ENCODE measurements at places on chromosomes 1 and 21.

DNA sequence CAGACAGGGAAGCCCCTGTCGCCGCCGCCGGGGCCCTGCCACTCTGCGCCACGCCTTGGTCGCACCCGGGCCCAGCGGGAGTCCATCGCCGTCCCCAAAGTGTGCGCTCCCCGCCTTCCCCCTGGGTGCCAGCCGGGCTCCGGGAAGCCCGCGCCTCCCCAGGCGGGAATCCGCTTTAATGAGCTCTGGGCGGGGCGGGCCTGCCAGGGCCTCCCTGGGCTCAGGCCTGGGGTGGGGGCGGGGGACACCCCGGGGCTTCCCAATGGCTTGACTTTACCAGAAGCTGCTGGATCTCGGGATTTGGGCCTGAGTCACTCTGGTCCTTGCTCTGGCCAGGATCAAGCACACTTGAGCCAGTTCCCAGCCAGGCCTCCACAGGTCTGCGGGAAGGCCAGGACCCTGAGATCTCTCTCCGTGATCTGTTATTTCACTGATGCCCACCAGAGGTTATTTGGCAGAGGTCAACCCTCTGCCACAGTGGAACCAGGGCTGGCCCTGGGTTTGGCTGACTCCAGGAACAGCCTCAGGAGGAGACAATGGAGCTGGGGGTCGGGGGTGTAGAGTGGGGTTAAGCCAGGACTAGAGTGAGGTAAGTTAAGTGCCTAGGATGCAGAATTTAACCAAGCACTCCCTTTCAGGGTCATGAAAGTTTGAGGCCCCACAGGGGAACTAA is 178.4 kb upstream of the EDN2 start:
- DNase-seq = peak; percentile 87

GRCh38 chr1:19689085-19689757 is 24.5 kb downstream of the HTR6 start:
- no peak for DNase-seq

DNA sequence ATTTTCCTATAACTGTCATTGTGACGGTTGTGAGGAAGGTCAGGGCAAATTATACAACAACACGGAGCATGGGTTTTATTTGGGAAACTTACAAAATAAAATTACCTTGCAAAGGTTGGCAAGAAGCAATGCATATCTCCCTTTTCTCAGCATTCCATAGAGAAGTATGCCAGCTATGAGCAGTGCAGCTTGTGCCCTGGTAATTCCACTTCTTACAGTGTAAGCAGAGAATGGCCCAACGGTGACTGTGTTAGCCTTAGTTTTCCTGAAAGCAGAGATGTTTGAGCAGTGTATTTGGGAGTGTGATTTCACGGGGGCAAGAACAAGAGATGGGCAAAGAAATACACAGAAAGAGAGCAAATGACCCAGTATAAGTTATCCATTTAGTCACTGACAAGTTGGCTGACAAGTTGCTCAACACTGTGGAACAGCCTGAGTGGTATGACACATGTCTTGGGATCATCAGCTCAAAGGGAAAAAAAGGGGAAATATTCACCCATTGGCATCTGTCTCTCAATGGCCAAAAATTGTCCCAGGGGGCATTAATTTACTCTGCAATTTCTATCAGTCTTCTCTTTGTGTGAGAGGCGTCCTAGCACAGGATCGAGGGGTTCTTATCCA is 210.9 kb upstream of the NRIP1 start:
- DNase-seq = no peak

GRCh38 chr1:56585985-56586384 is 6.6 kb upstream of the PLPP3 start:
- no peak for DNase-seq

GRCh38 chr1:66788231-66788939 is 12.7 kb downstream of the INSL5 start:
- no peak for DNase-seq

DNA sequence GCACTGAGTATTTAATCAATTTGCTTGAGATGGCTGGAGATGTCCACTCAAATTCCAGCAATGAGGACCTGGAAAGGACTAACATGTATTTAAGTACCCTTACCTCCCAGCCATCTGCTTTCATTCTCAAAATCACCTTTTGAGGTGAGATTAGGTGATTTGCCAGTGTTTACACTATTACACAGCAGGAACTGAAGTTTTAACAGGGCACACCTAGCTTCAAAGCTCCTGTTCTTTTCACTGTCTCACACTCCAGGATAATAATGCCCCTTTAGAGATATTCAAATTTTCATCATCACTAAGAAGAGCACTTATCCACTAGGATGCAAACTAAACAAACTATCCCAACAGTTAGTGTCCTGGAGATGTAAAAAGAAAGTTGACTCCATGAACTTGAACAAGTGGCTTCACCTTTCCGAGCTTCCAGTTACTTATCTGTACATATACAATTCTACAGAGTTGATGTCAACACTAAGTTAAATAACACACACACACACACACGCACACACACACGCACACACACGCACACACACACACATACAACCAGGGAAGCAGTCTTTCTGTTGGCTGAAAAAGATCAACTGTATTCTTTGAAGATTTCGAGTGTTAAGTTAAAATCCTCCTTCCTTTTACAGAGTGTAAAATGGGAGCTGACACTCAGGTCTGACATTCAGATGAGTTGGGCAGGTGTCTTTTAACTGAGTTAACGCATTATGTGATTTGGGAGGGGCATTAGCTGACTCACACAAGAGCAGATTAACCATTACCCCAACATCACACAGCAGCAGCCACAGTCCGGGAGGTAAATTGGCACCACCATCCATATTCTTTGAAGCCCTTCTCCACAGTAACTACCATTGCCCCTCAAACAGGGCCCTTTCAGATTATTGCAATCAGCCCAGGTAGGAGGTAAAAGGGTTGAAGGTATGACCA is 15.5 kb upstream of the JAK1 start:
- DNase-seq = no peak

- no peak for DNase-seq
Observed at GRCh38 chr1:221712776-221713431, 29.0 kb downstream of the DUSP10 start.

DNA sequence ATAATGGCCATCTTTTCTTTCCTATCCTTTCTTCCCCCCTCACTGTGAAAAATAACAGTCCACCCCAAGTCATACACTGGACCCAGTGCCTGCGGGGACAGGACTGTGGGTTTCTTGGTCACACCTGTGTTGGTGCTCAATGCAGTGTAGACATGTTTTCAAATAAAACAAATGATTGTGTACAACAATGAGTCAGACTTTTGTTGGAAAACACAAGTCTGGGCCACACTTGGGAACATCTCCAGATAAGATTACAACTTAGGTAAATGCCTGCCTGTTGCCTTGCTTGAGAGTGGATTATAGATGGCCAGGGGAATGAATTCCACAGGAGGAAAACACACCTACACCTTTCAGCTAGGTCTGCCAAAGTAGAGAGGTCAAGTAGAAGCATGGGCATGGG is 34.1 kb downstream of the PDPN start:
- no peak for DNase-seq

- peak; percentile 49 for DNase-seq
Observed at GRCh38 chr1:183080406-183080805, 57.2 kb downstream of the LAMC1 start.

DNA sequence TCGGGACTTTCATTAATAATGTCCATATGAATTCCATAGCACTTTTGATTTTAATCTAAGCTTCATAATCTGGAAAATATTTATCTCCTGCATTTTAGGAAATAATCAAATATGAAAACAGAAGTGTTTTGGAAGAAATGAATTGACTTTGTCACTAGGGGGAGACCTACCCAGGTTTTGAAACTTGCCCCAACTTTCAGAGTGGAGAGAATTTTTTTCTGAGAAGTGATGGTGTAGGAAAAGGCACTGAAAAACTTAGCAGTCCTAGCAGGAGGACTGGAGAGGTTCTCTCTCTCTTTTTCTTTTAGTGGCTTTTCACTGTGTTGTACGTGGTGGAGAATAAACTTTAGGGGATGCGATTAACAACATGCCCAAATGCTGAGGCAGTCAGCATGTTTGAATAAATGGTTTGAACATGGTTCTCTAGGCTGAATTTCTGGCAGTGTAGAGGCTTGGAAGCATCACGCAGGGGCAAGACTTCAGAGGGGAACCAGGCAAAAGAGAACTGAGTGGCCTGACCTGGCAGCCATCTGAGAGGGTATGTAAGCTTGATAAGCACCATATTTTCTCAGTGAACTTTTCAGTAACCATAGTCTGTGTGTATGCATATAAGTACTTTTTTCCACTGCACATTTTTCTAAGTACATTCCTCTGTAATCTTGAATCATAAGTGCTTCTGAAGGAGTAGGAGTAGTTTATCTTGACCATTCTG is 68.3 kb upstream of the NEK7 start:
- peak; percentile 57 for DNase-seq

GRCh38 chr1:239308701-239309333 is 77.6 kb upstream of the CHRM3 start:
- no peak for DNase-seq

DNA sequence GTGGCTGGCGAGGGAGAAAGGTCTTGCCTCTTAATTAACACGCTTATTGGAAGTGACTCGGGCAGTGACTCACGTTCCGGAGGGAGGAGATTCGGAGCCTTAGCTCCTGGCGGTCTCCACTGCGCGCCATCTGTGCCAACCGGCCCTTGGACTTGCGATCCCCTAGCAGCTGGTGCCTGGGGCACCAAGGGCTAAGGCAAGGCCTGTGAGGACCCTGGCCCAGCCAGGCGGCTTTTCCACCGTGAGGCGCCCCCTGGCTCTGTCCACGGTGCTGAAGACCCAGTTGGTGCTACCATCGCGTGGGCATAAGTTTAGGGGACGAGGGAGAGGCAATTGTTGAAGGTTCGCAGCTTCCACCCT is 1.3 kb upstream of the SYT6 start:
- DNase-seq = peak; percentile 30

DNA sequence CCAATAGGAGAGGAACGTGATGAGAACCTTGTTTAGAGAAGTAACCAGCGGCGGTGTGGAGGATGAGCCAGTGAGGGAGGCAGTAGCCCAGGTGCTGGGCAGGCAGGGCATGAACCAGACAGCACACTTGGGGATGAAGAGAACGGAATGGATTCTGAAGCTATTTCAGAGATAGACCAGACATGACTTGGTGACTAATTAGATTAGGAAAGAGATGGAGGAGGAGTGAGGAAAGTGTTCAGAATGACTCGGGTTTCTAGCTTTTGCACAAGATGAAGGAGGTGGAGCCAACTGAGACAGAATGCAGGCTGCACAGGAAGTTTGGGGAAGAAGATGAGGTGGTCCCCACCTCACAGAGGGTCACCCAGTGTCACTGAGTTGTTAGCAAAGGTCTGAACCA is 5.1 kb downstream of the PEF1 start:
- DNase-seq = peak; percentile 78

GRCh38 chr1:198919667-198920398 is 281.0 kb downstream of the PTPRC start:
- no peak for DNase-seq

DNA sequence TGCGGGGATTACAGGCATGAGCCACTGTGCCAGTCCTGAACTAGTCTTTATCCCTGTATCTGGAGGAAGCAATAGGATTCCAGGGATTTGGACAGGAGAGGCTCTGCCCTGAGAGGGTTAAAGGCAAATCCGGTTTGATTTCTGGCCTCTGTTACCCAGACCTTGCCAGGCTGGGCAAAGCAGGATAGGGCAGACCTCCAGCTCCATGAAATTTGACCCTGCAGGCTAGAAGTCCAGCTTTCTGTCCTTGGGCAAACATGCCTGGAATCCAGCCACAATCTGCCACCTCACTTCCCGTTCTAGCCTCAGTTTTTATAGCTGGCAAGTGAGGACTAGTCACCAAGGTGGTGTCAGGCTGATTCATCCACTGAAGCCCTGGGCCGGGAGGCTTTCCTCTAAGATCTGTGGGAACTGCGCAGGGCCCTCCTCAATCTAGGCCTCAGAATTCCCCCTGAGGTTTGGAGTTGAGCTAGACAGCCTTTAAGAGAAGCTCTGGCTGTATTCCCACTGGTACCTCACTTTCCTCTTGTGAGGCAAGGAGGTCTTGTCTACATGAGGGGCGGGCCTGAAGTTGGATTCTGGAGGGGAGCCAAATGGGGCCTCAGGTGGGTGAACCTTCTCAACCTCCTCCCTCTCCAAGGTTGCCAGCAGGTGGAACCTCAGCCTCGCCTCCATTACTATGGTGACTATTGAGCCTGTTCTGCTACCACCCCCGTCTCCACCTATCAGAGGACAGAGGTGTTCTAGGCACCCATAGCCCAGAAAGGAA is 7.0 kb upstream of the P3R3URF start:
- DNase-seq = peak; percentile 95

- no peak for DNase-seq
Observed at GRCh38 chr1:244735404-244735803, 82.5 kb downstream of the DESI2 start.

GRCh38 chr1:114462341-114462740 is 48.7 kb downstream of the TRIM33 start:
- DNase-seq = peak; percentile 20

- DNase-seq = peak; percentile 70
Observed at GRCh38 chr1:157156058-157156541, 17.9 kb upstream of the ETV3 start.

- no peak for DNase-seq
Observed at GRCh38 chr1:58500043-58500442, 46.5 kb downstream of the OMA1 start.

- no peak for DNase-seq
Observed at GRCh38 chr1:159958719-159959380, 4.8 kb upstream of the SLAMF9 start.

DNA sequence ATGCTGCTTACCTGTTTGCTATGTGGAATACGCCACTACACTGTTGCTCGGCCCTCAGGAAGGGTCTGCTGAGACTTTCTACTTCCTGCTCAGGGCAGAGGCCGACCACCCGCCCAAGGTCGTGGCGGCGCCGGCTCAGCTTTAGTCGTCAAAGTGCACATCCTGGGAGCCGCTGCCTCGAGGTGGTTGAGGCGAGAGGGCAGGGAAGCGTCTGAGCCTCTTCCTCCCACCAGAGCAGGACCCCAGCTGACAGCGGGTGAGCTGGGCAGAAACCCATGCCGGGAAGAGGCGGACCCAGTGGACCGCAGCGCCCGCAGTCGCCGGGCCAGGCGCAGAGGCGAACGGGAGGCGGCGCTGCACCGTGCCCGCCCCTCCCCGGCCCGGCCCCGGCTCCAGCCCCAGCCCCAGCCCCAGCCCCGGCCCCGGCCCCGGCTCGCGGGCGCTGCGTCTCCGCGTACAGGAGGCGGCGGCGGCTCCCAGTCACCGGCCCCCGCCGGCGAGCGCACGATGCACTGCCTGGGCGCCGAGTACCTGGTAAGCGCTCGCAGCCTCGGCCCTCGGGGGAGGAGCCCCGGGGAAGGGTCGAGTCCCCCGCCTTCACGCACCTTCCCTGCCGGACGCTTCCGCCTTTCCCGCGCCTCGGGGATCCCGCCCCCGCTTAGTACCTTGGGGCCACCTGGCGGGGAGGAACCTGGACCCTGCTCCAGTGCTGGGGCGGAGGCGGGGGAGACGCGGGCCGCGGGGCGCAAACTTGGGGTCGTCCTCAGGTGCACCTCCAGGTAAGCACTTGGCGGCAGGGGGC is at the start of gene SLC44A3:
Gene SLC44A3, plus strand, starts transcription at position 413 of the 802 bp plus-strand sequence. Its CDS starts 95 bp downstream, at position 508.
- DNase-seq = peak; percentile 67

GRCh38 chr1:37808369-37809319 is 636 bp upstream of the YRDC start:
- peak; percentile 95 for DNase-seq

DNA sequence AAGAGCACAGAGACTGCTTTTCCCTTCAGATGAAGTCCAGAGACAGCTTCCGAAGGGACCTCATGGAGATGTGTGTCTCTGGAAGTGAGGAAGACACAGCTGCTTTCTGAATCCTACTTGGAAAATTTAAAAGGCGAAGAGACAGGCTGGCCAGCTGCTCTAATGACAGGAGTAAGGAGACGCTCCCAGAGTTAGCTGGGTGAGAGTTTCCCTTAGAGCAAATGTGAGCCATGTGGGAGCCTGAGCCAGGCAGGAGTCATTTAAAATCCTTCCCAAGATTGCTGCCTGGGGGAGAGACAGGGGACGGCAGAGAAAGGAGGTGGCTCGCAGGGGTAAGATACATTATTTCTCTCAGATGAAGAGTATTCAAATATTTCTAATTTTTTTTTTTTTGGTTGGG is 53.1 kb downstream of the ZNF326 start:
- DNase-seq = peak; percentile 6

Data from AG08395 (cell line).